ENCODE measurements at places on chromosomes 5 and 9.

- no peak for DNase-seq
These were observed 316.7 kb downstream of the PLK2 start for GRCh38 chr5:58143181-58143580.

DNA sequence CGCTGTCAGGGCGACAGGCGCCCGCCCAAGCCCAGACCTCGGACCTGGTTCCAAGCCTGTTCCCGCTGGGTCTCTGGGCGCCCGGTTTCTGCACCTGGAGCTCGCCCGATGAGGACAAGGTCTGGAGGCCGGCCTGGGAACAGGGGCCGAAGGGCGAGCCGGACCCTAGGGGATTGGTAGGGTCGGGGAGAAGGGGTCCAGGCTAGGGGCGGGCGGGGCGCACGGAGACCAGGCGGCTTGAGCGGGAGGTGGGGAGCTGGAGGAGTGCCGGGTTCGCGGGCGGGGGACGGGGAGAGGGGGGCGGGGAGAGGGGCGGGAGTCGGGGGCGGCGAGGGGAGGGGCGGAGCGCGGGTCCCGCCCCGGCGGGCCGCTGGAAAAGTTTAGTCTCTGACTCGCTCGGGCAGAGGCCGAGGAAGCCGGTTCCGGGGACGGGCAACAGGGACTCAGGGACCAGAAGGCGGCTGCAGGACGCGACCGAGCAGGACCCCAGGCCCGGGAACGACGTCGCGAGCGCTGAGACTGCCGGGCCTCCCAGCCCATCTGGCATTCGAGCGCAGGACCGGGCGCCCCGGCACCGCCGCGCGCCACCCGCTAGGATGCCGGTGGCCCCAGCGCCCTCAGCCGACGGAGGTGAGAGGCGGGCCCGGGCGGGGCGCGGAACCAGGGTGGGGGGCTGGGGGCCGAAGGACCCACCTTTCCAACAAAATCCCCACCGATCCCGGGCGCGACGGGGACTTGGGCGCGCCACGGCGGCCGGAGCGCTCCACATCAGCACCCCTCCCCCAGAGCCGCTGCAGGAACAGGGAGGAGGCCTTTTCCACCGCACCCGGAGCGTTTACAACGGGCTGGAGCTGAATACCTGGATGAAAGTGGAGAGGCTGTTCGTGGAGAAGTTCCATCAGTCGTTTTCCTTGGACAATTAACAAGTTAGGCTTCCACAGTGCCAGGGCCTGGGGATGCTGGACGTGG lies at the start of gene S1PR3:
Gene S1PR3 (plus strand): TSS at position 403 of the 969 bp plus-strand sequence. CDS start 9,733 bp downstream, outside the sequence.
- peak; percentile 16 for DNase-seq

- no peak for DNase-seq
These were observed 112.5 kb downstream of the EBF1 start for GRCh38 chr5:158987231-158987630.

DNA sequence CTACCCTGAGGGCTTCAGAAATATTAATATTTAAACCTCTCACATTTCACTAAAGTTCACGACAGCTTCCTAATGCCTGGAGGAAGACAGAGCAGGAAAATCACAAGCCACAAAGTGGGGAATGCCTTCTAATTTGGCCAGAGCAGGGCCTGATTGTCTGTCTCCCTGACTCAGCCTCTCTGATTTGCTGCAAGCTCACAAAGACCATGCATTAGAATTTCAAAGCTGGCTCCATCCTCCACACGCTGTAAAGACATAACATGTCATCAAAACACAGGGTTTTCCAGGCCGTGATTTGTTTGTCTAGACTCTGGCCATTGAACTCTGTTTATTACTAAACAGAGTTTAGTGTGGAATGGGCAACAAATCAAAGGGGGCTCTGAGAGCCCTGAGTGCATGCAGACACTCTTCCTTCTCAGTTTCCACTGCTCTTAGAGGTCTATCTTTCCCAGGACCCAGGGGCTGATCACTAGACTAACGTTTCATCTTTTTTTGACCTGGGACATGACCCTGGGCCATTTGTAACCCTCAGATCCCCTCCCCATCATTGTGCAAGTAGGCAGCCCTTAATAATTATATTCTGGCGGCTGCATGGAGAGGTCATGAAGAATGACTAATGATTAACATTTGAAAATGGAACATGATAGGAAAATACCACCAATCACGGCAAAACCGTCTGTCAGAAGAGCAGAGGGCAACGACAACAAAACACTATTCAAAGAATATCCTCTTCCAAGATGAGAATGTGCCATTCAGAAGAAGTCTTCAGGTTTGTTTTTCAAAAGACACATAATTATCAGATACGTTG lies 140.2 kb downstream of the ENC1 start:
- DNase-seq, result no peak

DNA sequence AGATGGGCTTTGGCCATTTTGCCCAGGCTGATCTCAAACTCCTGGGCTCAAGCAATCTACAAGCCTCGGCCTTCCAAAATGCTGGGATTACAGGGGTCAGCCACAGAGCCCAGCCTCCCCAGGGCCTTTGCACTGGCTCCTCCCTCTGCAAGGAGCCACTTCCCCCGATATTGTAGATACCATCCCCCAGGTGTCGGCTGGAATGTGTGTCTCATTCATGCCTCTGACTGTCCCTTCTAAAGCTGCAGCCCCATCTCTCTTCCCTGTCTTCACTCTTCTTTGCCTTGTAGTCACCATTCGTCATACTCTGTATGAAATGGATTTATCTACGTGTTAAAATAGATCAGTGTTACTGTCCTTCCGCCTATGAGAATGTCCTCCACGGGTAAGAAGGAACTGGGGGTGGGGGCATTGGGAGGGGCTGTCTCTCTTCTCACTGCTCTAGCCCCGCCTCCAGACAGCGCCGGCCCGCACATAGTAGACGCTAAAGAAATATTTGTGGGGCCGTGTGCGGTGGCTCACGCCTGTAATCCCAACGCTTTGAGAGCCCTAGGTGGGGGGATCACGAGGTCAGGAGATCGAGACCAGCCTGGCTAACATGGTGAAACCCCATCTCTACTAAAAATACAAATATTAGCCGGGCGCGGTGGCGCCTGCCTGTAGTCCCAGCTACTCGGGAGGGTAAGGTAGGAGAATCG lies 68.5 kb downstream of the LMX1B start:
- no peak for DNase-seq

GRCh38 chr5:26761446-26761845 lies 276.9 kb downstream of the CDH9 start:
- no peak for DNase-seq

GRCh38 chr5:147375151-147375550 lies 134.7 kb downstream of the DPYSL3 start:
- DNase-seq, result no peak

DNA sequence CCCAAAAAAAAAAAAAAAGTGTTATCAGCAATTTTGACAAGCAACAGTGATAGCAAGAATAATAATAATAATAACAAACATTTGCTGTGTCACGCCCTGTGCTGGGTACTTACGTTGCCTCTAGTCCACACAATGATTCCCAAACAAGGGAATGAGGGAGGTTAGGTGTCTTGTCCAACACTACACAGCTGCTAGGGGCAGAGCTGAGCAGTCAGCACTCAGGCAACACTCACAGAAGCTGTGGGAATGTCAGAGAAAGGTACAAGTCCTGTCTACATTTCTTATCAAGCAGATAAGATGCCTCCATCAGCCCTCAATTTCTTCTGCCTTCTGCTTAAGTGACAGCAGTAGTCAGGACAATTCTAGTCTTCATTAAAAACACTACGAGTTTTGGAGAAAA lies 111.0 kb downstream of the DNAH5 start:
- DNase-seq, result no peak

GRCh38 chr9:30935730-30936129 lies 1448.7 kb upstream of the ACO1 start:
- no peak for DNase-seq

DNA sequence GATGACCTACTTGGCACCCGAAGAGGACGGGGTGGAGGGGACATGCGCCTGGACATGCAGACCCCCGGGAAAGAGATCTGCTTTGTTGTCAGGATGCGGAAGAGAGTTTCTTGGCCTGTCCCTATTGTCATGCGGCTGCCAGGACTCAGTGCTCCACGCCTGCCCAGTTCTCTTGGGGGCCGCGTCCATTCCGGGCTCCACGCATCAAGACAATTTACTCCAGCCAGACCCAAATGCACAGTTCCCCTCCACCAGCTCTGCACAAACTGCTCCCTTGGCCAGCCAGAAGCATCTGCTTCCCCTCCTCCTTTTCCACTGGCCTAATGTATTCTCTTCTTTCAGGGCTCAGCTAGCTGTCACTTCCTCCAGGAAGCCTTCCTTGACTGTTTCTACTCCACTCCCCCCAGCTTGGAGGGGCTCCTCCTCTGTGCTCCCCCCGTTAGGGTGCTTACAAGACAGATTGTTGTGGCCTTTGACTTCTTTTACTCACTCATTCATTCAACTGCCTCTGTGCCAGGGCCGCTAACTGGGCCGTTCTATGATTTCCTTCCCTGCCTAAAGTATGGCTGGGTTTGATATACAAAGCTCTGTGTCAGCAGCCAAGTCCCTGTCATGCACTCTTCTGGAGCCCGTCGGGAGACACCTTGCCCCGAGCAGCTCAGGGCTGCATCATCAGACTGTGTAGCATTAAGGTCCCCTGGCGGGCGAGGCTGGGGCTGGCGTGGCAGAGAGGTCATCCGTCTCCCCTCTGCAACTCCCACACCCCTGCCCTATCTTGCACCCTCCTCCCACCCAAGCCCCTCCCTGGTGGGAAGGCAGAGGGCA lies 6.6 kb downstream of the FIBCD1 start:
- no peak for DNase-seq

GRCh38 chr9:118129541-118129940 lies 425.3 kb downstream of the TLR4 start:
- no peak for DNase-seq

GRCh38 chr9:85420750-85421149 lies 321.0 kb downstream of the AGTPBP1 start:
- DNase-seq, result no peak

DNA sequence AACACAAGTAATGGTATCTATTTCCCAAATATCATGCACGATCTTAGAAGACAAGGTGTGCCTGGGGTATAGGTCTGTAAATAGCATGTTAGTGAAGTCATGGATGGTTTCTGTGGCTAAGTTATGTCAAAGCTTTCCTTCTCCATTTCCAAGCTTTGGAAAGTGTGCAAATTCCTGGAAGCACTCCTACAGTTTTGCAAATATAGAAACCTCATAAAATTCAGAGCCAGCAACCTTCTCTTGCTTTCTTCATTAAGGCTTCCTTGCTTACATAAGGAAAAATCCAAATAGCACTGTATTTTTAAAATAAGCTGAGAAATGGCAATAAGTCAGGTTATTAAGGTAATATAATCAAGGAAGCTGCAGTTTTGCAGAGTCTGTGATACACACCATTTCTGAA lies 134.6 kb upstream of the DPYSL3 start:
- no peak for DNase-seq

GRCh38 chr9:134210511-134210907 lies 46.1 kb upstream of the RNU6ATAC start:
- no peak for DNase-seq

GRCh38 chr5:1130218-1130946 lies 18.5 kb upstream of the SLC12A7 start:
- no peak for DNase-seq

DNA sequence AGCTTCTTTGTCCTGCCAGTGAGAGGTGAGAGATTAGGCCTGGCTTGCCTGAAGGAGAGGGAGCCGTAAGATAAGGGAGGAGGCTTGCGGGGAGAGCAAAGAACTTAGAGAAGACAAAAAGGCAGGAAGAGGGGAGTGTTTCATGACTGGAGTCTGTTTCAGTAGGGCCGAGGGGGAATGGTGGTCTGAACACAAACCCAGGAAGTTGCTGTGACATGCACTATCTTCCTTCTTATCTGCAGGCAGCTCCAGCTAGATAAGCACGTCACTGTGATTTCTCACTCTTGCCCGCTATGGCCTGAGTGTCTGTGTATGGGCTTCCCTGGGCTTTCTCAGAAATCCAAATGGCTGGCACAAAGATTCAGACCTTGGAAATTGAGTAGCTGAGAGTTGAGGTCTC lies 307.5 kb upstream of the CLINT1 start:
- DNase-seq, result no peak

Data from activated T-cell treated with anti-CD3 and anti-CD28 coated beads for 24 hours (primary cell).